ENCODE measurements at places on chromosomes 5 and 9.

- DNase-seq: peak; percentile 68
Measured at GRCh38 chr9:36976371-36977030, 57.6 kb downstream of the PAX5 start.

DNA sequence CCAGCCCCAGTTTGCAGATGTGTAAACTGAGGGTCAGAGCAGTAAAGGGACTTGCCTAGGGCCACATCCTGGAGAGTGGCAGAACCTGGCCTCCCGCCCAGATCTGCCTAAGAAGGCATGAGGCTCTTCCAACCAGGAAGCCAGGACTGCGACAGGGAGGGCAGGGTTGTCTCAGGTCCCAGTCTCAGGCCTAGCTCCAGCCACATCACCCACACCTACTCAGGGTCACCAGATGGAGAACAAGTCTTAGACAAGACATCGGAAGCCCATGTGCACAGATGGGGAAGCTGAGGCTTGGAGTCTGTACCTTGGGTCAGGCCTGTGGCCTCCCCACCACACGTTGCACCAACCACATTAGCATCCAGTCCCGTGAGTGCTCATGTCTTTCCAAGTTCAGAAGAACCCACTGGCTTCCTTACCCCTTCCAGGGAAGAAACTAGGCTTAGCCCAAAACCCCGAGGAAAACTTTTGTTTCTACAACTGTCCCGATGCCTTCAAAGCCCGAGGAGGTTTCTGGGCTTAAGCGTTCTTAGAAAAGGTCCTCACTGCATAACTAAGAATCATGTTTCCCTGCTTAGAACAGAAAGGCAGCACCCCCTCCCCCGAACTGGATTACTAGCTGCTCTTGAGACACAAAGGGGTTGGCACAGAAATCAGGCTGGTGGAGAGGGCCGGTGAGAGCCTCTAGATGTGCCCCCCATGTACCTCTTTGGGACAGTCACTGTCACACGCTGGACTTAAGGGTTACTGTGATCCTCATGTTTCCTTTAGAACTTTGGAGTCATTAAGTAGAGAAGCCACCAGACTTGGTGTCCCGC, 2.2 kb downstream of the FAM78A start:
- DNase-seq: no peak

DNA sequence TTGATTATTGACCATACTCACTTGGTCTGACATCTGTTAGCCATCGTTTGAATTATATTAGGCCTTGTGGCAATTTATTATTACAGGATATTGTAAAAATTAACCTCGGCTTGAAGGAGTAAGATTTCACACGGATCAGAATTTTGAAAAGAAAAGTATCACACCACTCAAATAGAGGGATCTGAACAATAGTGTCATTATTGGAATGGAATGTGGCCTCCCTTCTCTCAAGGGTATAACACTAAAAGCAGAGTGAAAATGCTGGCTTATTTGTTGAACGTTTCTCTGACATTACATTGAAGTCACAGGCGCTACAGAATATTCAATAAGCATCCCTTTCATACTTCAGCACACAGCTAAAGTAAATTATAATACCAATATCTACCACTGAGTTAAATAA, 509.3 kb downstream of the CTNND2 start:
- no peak for DNase-seq

DNA sequence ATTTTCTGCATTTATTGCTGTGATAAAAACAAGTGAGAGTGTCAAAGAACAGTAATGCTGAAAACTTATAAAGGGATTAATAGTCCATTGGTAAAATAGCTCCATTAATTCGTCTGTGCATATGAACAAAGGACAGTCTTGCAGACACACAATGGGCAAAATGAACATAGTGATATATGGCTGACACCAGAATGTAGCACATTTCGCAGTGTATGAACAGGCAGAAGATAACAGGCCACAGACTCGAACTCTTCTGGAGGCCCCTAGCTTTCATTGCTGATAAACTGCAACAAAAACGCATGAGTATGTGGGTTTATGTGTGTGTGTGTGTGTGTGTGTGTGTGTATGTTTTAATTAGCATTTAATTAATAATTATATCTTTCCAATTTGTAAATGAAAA, 354.8 kb downstream of the TAF11L14 start:
- no peak for DNase-seq

GRCh38 chr9:38362852-38363588, 29.5 kb upstream of the ALDH1B1 start:
- DNase-seq: peak; percentile 85

GRCh38 chr5:172450861-172451695, 3.2 kb downstream of the SH3PXD2B start:
- peak; percentile 49 for DNase-seq

- DNase-seq: peak; percentile 89
Measured at GRCh38 chr5:36373527-36374086, 71.9 kb upstream of the RANBP3L start.

DNA sequence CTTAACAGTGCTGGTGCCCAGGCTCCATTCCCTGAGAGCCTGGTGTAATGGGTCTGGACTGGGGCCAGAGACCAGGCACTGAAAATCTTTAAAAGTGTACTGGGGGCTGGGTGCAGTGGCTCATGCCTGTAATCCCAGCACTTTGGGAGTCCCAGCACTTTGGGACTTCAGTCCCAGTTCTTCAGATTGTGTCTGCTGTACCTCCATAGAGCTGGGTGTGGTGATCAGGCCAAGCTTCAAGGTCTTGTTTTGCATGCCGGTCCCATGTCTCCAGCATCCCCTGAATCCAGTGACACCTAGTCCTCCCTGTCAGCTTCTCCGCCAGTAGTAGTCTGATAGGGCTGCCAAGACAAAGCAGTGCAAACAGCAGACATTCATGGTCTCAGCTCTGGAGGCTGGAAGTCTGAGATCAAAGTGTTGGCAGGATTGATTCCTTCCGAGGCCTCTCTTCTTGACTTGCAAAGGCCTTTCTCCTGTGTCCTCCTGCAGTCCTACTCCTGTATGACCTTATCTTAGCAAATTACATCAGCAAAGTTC, 108.2 kb downstream of the SYK start:
- DNase-seq: no peak

DNA sequence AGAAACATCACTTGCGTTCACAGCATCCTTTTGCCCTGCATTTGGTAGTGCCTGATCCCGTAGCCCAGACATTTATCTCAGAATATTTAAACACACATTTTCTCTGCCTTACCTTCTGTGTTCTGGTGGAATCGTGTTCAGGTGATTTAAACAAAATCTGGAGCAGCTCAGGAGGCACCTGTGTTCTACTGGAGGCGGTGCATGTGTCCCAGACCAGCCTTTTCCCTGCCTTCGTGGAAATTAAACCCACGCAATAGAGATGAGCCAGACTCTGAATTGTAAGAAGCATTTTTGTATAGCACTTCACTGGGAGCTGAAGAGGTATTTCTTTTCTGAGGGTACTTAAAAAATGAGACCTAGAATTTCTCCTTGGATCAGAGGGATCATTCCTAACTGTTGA, 212.5 kb downstream of the MAST4 start:
- no peak for DNase-seq

- DNase-seq: no peak
Measured at GRCh38 chr9:36126016-36126730, 10.4 kb upstream of the GLIPR2 start.

DNA sequence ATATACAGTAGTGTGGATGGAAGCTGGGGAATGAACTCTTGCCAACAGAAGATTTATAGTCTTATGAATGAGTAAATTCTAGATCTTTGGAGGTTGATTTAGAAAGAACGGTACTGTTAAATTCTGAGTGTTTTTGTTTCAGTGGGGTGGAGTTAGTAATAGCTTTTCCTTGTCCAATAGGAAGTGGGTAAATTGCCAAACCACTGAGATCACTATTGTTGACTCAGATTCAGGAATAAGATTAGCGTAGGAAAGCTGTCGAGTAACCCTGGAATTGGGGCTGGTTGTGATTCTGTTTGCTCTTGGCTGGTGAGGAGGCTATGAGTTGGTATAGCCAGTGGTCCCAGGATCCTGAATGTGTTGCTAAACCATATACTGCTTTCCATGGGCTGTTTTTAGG, 155.6 kb downstream of the ARHGAP26 start:
- peak; percentile 82 for DNase-seq

DNA sequence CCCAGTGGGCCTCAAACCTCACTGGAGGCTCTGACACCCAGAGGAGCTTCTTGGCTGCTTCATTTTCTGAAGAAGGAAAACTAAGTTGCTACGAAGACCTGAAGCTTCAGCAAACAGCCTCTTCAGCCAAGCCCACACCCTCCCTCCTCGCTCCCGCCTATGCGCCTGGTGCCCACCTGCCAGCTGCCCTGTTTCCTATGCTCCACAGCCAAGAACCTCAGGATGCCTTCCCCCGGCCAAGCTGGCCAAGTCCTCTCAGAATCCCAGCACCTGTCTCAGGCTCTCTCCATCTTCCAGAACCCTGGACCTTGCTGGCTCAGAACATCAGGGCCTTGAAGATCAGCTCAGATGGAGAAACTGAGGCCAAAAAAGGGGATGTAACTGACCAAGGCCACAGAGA, 60.4 kb downstream of the STK10 start:
- no peak for DNase-seq

DNA sequence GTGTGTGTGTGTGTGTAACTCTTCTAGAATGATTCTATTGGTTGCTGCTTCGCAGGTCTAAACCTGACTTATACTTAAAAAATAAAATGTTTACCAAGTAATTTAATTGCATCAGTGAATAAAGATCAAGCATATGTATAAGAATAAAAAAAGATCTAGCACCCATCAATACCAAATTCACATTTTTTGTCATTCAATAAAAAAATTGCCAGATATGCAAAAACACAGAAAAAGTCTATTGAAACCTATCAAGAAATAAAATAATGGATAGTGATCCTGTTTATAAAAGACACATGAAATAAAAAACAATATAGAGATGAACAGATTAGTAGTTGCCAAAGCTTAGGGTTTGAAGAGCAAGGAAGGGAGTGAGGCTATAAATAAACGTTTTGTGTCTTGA, 2095.0 kb upstream of the ACO1 start:
- no peak for DNase-seq

GRCh38 chr5:173734716-173735115, 118.3 kb upstream of the BOD1 start:
- DNase-seq: no peak

DNA sequence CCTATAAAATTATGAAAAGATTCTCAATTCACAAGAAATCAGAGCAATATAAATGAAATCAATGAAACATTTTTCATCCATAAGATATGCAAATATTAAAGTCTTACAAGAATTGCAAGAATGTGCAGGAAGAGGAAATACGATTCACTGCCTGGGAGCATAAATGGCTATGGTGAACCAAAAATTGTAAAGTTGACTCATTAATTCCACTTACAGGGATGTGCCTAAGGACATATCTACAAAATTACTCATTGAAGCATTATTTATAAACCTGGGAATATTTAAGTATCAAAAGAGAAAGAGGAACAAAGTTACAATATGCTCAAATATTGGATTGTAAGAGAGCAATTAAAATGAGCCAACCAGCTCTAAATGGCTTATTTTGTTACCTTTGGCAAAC, 6.9 kb upstream of the NIPSNAP3A start:
- peak; percentile 79 for DNase-seq

GRCh38 chr5:9596824-9597223, 33.3 kb downstream of the TAS2R1 start:
- no peak for DNase-seq

- DNase-seq: no peak
Measured at GRCh38 chr9:36970007-36970888, 63.8 kb downstream of the PAX5 start.

GRCh38 chr9:131733541-131734061, 6.3 kb downstream of the RAPGEF1 start:
- peak; percentile 96 for DNase-seq

GRCh38 chr5:124000538-124000937, 488.6 kb downstream of the CSNK1G3 start:
- DNase-seq: no peak

- DNase-seq: no peak
Measured at GRCh38 chr9:96867079-96867804, 12.9 kb upstream of the ZNF782 start.

DNA sequence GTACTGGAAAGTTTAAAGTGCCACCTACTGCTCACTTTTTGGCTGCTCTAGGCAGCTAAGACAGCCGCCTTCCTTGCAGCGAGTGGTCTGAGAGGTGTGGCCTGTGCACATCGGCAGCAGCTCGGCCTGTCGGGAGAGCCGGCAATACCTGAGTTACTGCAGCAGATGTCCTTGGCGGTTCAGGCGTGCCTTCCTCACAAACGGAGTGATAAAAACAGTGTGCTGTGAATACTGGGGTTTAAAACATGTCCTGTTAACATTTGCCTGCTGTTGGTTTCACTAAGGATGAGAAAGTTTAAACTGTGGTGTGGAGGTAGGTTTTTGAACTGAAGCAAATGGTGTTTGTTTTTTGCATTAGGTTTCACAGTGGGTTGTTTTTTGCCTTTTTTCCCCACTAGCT, 12.9 kb downstream of the TRAF2 start:
- DNase-seq: no peak

DNA sequence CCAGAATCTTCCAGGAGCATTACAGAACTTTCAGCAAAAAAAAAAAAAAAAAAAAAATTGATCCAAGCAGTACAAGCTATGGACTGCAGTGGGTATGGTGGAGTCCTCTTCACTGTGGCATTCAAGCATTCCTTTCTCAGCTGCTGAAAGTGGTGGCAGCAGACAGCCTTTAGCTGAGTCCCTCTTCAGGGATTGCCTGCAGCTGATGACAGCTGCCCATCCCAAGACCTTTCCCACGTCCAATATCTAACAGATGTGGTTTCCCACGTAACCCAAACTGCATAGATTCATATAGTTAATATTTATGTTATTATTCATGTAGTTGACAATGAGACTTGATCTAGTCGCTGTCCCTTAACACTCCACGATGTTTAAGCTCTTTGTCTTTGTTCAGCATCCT, 475.9 kb downstream of the TLE1 start:
- no peak for DNase-seq

DNA sequence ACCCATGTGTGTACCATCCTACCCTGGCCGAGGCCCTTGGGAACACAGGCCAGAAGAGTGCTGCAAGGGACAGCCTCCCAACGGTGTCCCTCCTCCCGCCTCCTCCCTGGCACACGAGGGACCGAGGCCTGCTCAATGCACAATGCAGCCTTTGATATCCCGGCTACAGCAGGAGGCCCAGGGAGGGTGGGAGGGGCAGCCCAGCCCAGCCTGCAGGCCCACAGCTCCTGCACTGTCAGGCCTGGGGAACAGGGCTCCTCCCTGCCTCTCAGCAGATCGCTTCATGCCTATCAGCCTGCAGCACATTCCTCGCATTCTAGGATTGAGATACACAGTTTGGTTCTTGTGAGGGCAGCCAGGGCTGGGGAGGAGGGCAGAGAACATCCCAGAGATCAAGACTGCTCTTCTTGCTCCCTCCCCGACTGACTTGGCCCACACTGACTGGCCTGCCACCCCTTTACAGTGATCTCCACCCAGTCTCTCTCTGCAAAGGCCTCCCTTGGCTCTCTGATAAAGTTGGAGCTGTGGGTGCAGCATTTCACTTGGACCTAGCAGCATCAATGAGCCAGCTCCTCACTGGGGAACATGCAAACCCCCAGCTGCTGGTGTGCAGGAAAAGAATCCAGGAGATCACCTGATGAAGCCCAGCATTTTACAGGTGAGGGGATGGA, at the start of gene SH3TC2:
TSS of gene SH3TC2 (minus strand) at position 46 of the 671 bp plus-strand sequence. CDS start at position 6, 40 bp downstream.
- peak; percentile 87 for DNase-seq

- no peak for DNase-seq
Measured at GRCh38 chr5:33267801-33268200, 173.0 kb upstream of the TARS1 start.
